ENCODE measurements at places on chromosomes 6 and 20. TPM values are rescaled to one million over a fixed set of nuclear protein-coding genes. Genes with fewer than 3 reads are reported as not detected.

DNA sequence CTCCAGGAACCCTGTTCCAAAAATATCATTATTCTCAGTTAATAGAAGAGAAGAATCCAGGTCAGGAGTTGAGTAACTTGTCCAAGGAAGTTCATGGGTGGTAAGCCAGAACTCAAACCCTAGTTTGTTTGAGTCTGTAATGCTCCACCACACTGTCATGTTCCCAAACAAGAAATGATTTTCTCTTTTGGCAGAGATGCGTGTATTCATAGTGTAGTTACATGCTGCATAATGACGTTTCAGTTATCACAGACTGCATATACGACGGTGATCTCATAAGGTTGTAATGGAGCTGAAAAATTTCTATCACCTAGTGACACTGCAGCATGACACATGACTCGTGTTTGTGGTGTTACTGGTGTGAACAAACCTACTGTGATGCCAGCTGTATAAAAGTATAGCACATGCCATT lies 102.6 kb downstream of the TULP4 start:
- no peak for DNase-seq

- DNase-seq, result no peak
Measured at GRCh38 chr6:136404627-136405419, 115.2 kb upstream of the BCLAF1 start.

The IMPG1 gene
- total RNA-seq, result not detected

GRCh38 chr20:51409192-51409880 lies 133.2 kb downstream of the NFATC2 start:
- DNase-seq, result no peak

The MMP24 gene
- 0.28 TPM for total RNA-seq
